ENCODE measurements at places on chromosomes 12 and 14. TPM values are rescaled to one million over a fixed set of nuclear protein-coding genes. Genes with fewer than 3 reads are reported as not detected.

DNA sequence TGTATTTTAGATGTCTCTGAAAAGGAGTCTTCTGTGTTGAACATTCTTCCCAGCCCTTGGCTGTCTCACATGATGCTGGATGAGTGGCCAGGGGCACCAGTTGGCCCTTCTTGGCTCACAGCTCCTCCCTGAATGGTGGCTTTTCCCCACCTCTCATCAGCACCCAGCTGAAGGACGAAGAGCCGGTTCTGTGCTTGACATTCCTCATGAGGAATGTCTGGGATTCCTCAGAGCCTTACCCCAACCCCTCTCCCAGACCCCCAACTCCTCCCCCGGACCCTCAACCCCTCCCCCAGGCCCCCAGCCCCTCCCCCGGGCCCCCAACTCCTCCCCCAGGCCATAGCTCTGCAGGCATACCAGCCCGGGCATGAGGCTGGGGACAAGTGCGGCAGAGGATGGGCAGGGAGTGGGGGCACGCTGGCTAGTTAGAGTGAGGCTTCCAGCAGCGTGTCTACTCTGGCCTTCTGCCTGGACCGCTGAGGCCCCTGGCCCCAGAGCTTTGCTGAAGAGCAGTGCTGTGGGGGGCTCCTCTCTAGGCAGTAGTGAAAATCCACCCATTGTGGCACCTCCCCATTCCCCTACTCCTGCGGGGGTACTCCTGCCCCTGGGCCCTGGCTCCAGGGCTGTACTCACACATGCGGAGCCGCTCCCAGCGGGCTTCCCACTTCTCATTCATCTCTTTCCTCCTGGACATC lies 64.3 kb downstream of the PLEKHG3 start:
- no peak for DNase-seq

DNA sequence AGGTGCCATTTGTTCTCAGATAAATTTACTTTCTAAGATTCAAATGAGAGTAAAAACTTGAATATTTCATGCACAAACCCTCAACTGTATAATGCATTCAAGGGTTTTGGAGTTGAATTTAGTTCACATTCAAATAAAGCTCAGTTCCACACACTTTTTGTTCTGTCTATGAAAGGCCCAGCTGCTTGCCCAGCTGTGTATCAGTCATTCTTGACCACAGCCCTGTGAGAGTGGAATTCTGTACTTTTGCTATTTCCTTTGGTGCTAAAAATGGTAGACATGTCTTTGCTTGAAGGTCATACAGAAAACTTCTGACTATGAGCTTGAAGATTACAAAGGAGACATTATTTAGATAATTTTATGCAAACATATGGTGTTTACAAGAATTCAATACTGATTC lies 110.4 kb downstream of the KCNC2 start:
- DNase-seq, result no peak

- no peak for DNase-seq
These were observed 97.9 kb downstream of the RERGL start for GRCh38 chr12:17992002-17992656.

GRCh38 chr12:45208604-45209487 lies 7.0 kb upstream of the ANO6 start:
- DNase-seq, result no peak

GRCh38 chr14:82785756-82786482 lies 1252.3 kb upstream of the SEL1L start:
- DNase-seq, result no peak

DNA sequence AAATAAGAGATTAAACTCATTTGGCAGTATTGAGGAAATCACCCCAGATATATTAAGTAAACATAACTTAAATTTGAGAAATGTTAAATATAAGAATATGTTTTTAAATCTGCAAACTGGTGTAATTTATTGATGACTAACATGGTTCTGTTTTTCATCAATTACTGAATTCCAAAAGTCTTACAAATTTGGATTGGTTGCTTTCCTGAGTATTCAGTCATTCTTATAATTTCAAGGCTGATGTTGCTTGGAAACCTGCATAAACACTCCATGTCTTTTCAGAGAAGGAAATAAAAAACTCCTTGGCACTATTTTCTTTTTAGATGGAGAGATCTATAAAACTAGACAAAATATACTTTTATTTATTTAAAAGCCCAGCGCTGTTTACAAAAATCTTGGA lies 71.7 kb downstream of the NOVA1 start:
- no peak for DNase-seq

GRCh38 chr12:15632708-15633107 lies 156.5 kb downstream of the EPS8 start:
- DNase-seq, result no peak

DNA sequence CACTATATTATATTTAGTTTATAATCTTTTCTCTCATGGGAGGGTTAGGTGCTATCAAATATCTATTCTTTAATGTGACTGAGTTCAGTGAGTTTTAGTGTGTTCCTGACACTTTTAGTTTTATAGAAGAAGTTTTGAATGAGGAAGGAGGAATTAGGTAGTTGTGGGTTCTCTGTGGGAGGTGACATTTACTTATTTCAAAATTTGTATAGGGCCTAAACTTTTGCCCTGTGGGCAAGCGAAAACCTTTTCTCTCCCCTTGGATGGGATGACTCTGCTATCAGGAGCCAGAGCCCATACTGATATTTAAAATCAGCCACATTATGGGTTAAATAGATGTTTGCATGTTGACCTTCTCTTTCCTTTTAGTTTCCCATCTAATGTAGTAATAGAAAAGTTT lies 43.6 kb downstream of the SPATS2 start:
- no peak for DNase-seq

DNA sequence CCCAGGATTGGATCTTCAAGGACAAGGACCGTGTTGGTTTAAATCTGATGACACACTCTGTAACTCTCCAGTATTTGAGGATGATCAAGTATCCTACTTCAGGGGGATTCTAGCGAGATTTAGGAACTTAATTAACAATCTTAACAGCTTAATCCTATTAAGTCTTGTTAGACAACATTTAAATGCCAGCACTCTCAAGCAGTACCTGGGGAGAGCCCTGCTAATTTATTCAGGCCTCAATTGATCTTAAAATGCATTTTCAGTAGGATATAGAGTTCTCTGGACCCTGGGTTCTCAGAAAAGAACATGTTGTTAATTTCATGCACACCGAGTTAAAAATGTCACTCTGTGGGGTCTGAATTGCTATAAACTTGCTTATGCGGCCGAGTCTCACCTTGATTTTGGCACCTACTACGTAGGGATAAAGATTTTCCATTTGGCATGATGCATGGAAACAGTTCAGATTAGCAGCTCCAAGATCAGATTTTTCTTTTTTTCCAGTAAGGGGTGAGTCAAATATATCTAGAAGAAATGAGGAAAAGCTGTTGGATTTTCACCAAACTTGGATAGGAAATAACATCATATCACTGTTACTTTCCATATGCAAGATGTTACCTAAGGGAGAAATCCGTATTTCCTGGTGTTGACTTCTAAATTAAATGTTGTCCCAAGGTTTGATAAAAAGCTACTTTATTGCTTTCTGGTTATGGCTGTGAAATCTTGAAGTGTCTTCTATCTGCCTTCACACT lies 76.1 kb downstream of the SLC24A4 start:
- no peak for DNase-seq

GRCh38 chr14:44271637-44272036 lies 235.4 kb downstream of the FSCB start:
- DNase-seq, result no peak

- DNase-seq, result no peak
These were observed 6.1 kb upstream of the AMIGO2 start for GRCh38 chr12:47085815-47086252.

- no peak for DNase-seq
These were observed 1.1 kb downstream of the TAOK3 start for GRCh38 chr12:118371321-118372282.

DNA sequence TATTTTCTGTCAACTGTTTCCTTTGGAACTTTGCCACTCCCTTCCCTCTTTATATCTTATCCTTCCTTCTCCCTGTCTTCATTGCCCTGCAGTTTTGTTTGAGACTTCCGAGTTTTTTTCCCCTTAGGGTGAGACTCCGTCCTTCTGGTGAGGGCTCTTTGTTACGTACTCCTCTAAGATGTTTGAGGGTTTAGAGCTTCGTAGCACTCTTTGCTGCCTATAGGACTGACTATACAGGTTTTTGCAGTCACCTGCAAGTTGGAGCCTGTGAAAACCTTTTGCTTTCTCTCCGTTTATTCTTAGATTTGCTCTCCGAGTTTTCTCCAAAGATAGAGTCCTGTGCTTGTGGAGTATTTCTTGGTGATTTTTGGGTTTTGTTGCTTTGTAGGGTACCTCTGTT lies 41.7 kb upstream of the MYRFL start:
- no peak for DNase-seq

GRCh38 chr12:61998791-61999190 lies 261.4 kb upstream of the USP15 start:
- DNase-seq, result no peak

DNA sequence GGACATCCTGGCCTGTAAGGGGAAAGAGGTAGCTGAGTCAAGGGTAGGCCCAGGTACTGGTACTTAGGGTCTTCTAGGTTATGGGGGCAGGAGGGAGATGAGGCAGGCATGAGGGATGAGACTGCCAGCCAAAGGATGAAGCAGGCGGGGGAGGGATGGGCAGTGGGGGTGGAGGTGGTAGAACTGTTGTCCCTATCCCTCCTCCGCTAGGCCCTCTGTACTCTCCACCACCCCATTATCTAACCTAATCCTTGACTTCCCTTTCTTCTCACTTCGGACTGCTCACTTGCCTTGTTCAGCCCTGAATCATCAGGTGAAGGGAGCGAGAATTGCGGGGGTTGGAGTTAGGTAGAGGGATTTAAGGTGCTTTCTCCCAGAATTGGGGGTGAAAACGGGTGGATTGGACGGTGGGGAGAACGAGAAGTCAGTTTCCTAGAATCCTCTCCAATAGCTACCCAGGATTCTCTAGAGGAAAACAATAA lies 562 bp downstream of the PAN2 start:
- DNase-seq, result no peak

- no peak for DNase-seq
These were observed 21.4 kb downstream of the KLRK1 start for GRCh38 chr12:10368206-10369171.

- DNase-seq, result no peak
These were observed 58.4 kb upstream of the RIN3 start for GRCh38 chr14:92455231-92455630.

- DNase-seq, result no peak
These were observed 22.7 kb downstream of the LRTM2 start for GRCh38 chr12:1842905-1843640.

- no peak for DNase-seq
These were observed 66.2 kb upstream of the PNMA1 start for GRCh38 chr14:73780391-73780790.

GRCh38 chr12:14961466-14962152 lies at the start of gene ARHGDIB:
TSS of gene ARHGDIB (minus strand) at chr12:14961601. CDS start at chr12:14950712, 10,889 bp downstream.
- peak; percentile 45 for DNase-seq

DNA sequence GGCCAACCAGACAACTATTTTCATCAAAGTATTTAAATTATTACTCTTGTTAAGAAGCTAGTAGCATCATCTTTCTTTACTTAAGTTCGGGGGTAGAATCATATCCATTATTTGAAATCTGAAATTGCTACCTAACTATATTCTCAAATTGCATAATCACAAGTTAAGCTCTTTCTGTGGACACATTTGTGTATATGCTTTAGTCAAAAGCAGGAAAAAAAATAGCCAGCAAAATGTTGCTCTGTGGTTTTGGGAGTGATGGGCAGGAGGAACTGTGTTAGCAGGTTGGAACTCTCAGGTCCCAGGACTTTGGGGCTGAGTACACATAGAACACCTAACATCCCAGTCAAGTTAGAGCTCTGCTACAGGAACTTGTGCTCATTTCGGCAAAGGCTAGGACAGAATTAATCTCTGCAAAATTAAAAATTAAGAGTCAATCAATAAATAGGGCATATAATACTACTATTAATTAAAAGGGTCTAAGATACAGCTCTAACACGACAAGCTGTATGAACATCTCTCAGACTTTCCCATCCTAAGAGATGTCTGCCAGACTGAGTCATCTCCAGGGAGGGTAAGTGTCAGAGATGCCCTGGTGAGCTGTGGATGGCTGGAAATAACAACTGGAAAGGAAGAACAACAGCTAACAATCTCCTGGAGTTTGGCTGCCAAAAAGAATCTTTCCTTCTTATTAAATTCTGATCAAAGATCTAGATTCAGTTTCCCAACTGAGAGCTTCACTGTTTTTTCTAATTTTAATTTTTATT lies 203.5 kb upstream of the GZMB start:
- DNase-seq, result no peak

- DNase-seq, result no peak
These were observed 9.0 kb upstream of the MLEC start for GRCh38 chr12:120677765-120678473.

- DNase-seq, result no peak
These were observed 474.3 kb downstream of the ATP23 start for GRCh38 chr12:58415716-58416115.

DNA sequence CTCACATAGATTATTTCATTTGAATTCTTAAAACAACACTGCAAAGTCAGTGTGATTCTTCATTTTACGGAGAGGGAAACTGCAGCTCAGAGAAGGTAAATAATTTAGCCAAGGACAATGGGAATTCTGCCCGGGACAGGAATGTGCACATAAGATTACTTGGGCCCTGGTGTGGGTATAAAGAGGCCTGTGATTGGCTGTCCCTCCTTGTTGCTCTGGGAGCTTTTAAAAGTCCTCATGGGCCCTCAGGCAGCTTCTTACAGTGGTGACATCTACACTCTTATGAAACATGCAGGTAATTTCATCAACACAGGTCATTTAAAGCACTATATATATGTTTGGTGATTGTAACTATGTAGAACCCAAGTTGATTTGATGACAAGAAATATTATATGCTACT lies 100.3 kb downstream of the ESR2 start:
- no peak for DNase-seq

GRCh38 chr14:32764131-32764530 lies 174.5 kb upstream of the NPAS3 start:
- DNase-seq, result no peak

DNA sequence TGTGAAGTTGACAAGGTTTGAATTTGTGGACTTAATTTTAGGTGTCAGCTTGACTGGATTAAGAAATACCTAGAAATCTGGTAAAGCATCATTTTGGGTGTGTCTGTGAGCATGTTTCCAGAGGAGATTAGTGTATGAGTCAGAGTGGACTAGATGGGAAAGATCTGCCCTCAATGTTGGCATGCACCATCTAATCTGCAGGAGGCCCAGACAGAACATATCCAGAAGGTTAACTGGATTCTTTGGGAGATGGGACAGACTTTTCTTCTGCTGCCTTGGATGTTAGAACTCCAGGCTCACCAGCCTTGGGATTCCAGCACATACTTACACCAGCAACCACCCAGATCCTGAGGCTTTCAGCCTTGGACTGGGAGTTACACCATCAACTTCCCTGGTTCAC lies 14.1 kb downstream of the SGPP1 start:
- DNase-seq, result no peak

GRCh38 chr12:127987199-127987901 lies 279.6 kb upstream of the TMEM132C start:
- no peak for DNase-seq

The CRACR2A gene
- total RNA-seq, result 7.3 TPM

The CAND1 gene
- total RNA-seq, result 213 TPM

The SRSF9 gene
- total RNA-seq, result 207 TPM

The KCNMB4 gene
- 1.3 TPM for total RNA-seq

The EPYC gene
- not detected for total RNA-seq

The PSMC6 gene
- 156 TPM for total RNA-seq

The CDK17 gene
- total RNA-seq, result 51.0 TPM

The CHGA gene
- total RNA-seq, result not detected

The NUAK1 gene
- not detected for total RNA-seq

The AHNAK2 gene
- 0.02 TPM for total RNA-seq

The FAM177A1 gene
- total RNA-seq, result 44.3 TPM

Measured in activated naive CD4-positive, alpha-beta T cell treated with anti-CD3 and anti-CD28 coated beads, Interleukin-2, amount 50 U/mL, for 72 hours (primary cell).